H4 (cell line): ENCODE measurements at places on chromosomes 16 and 17. TPM values are rescaled to one million over a fixed set of nuclear protein-coding genes. Genes with fewer than 3 reads are reported as not detected.

GRCh38 chr17:73232587-73233373, 28.9 kb downstream of the CPSF4L start:
- no peak for DNase-seq

- no peak for DNase-seq
Measured at GRCh38 chr17:17612085-17613022, 20.8 kb upstream of the PEMT start.

DNA sequence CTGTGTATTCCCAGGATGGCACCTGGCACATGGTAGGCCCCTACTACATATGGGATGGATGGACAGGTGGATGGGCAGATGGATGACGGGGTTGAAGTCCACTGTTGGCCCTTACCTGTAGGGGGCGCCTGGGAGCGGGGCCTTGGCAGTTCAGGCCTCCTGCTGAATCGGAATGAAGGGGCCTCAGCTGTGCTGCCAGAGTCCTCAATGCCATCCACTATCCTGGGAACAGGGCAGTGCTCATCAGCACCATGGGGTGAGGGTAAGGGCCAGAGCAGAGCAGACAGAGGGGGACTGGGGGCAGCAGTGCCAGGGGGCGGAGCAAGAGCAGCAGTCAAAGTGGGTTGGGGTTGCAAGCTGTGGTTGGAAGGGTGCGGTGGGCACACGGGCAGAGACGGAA, 8.3 kb upstream of the RAB5C start:
- no peak for DNase-seq

SPNS2 gene
- total RNA-seq, result 0.06 and 0.52 TPM in 2 replicates
